ENCODE measurements at places on chromosomes 3 and 15.
A peak's percentile ranks its signal among the peaks of the same experiment; 100 is the strongest.

- DNase-seq, result no peak
Measured at GRCh38 chr3:195101001-195101583, 169.9 kb downstream of the XXYLT1 start.

DNA sequence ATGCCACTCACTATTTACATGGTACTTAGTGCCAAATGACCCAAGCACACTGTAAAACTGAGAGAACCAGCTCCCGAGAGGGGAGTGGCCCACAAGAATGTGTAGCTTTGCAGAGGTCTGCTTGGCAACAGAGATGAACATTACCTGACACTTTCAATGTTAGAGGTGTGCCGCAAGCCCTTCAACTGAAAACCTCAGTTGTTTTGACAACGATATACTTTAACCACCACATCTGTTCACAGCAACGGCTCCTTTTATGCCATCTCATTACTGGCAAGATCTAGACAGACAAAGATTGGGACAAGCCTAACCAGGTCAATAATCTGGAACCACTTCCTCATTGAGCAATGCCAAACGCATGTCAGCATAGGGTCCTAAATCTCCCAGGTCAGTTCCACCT, 23.7 kb downstream of the NEK10 start:
- no peak for DNase-seq

DNA sequence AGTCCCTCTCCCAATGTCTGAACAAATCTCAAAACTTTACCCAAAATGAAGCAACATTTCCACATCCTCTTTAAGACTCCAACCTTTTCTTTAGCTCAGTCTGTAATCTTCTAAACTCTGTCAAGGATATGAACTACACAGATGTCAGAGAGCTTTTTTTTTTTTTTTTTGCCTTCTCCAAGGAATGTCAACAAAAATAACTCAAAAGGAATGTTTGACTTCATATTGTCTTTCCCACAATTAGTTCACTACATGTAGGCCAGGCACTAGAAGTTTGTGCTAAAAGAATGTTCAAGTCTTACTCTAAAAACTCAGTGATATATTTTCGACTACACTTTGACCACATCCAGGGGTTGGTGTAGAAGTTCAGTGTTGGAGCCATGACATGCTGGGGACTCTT, 37.1 kb downstream of the ADAMTS9 start:
- DNase-seq, result no peak

DNA sequence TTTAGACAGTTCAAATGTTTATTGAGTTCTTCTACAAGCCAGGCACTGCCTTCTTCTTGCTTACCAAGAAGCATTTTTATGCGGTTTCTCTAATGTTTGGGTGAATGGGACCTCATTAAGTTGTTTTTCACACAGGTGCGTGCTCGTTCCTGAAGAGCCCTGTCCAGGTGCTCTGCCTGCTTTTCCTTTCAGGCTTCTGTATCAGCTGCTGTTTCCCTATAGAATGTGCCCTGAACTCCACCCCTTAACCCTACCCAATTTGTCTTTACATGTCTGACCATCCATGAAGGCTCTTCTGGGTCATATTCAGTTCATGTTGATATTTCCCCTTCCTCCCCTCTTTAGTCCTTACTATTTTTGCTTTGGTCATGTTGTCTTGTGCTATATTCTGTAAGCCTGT, 22.4 kb upstream of the GOLGA6L10 start:
- DNase-seq, result no peak

GRCh38 chr3:48897460-48898376, 964 bp downstream of the SLC25A20 start:
- DNase-seq, result no peak

DNA sequence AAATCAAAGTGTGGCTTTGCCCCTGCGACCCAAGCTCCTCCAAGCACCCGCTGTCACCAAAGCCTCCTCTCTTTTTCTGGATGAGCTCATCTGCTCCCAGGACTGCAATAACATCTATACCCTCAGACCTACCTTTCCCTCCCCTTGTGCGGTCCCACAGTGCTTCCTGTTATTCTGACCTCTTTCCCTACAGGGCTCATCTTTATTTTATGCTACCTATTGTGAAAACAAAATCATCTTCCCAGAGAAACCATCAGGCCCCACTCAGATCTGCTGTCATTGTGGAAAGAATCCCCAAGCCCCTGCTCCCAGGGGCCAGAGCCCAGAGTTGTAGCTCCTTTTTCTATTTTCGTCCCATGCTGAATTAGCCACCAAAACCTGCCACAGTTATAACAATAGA, 162.2 kb downstream of the MEIS2 start:
- no peak for DNase-seq

GRCh38 chr3:100330651-100331050, 3.9 kb upstream of the NIT2 start:
- DNase-seq, result no peak

DNA sequence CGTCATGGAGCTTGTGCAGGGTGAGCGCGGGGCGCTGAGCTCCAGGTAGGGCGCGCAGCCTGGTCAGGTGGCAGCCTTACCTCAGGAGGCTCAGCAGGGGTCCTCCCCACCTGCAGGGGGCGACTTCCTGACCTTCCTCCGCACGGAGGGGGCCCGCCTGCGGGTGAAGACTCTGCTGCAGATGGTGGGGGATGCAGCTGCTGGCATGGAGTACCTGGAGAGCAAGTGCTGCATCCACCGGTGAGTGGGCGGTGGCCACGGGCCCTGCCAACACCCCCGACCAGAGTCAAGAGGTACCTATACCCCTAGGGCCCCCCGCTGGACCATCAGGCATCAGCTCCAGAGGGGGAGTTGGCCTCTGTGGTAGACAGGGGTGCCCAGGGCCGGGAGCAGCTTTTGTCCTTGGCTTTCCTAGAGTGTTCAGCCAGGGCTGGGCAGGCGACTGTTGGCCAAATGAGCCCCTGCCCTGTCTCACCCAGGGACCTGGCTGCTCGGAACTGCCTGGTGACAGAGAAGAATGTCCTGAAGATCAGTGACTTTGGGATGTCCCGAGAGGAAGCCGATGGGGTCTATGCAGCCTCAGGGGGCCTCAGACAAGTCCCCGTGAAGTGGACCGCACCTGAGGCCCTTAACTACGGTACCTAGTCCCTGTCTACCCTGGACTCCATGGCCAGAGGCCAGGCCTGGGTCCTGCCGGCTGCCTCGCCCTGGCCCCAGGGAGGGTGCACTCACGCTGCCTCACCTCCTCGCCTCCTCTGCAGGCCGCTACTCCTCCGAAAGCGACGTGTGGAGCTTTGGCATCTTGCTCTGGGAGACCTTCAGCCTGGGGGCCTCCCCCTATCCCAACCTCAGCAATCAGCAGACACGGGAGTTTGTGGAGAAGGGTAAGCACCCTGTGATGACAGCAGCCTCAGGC, 9.1 kb downstream of the FES start:
- DNase-seq, result no peak

DNA sequence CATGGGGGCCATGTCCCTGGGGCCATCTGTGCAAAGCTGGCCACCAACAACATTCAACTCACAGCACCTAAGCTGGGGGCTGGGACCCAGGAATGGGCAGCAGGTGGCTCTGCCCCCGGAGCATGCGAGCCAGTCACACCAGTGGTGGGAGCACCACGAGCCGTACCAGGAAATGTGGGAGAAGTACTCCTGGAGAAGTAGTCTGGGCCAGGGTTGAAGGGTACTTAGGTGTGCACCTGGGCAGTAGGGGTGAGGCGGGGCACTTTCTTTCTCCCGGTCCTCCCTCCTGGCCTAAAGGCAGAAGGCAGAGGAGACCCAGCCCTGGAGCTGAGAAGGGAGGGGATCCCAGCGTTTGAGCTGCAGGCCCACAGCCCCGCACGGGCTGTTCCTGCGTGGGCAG, 94.2 kb downstream of the PLXNA1 start:
- DNase-seq, result no peak

DNA sequence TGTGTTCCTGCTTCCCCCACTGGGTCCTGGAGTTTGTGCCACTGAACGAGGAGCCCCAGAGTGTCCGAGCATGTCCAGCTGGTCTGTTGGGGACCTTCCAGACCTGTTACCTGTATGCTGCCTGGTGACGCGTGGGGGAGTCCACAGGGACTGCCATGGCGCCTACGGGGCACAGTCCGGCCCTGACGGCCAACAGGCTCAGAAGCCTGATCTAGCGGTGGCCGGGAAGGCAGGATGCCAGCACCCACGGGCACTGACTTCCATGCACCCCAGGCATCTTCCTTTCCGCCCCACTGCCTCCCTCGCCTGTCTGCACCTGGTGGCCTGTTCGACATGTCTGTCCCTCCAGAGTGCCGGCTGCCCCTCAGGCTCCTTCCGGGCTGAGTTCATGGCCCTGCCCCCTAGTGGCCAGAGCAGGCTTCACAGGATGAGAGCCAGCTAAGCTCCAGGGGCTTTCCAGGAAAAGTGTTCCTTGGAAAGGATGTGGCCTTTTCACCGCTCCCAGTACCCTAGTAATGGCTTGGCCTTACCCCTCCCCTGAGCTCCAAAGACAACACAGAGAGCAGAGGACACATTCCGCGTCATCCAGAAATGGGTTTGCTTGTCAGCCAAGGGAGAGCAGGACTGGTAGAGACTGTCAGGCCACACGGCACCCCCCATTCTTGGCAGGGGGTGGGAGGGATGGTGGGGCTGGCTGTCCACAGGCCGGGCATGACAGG, 35.7 kb downstream of the NGRN start:
- peak; percentile 44 for DNase-seq

GRCh38 chr3:9795207-9795606, 2.3 kb downstream of the ARPC4 start:
- DNase-seq, result no peak
